ENCODE measurements at places on chromosomes 2 and 18.

DNA sequence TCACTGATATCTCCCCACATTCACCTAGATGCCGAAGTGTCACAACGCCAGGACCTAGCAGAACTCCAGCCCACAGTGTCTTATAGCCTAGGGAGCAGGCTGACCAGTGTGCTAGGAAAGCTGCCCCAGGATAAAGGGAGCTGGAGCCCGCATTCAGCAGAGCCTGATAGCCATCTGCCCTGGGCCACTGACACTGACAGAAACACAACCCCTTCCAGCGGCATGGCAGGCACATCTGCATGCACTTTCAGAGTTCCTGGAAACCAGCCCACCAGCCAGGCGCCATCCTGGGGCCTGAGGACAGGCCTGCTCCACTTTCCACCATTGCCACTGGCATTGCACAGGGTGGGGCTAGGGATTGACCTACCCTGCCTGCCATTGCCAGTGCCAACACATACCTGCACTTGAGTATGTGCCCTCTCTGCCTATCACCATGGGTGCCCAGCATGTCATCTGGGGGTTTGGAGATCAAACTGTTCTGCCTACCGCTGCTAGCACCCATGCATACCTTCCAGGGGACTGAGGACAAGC, 290.1 kb upstream of the KLHL14 start:
- DNase-seq, result no peak

DNA sequence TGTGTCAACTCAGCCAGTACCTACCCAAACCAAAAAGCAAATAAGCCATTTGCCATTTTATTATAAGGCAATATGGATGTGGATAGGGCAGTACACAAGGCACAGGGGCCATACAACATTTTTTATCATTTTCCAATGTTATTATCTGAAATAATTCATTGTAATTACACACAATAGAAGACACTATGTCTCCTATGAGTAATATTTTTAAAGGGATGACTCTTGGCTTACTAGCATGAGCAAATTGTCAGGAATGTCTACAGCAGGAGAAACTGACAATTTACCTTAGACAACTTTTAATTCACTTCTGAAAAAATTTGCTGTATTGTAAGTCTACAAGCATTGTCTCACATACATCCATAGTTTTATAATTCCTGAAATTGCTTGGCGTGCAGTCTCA, 1193.9 kb upstream of the CELF4 start:
- no peak for DNase-seq

GRCh38 chr2:23592898-23593751, 208.1 kb downstream of the KLHL29 start:
- no peak for DNase-seq

DNA sequence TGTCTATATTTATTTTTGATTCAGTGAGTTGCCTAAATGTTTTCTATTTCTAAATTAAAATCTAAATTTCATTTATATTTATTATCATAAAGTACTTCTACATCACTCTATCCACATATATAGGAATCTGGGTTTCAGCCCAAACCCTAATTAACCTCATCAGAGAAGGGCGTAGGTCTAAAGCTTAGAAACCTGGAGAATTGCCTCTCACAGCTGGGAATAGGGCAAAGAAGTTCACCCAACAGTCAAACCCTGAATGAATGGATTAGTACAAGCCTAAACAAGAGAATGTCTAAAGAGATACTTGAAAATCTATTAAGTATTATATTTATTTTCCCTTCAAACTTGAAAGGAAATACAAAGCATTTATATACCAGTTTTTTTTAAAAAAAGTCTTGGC, 26.2 kb downstream of the TFPI start:
- no peak for DNase-seq

DNA sequence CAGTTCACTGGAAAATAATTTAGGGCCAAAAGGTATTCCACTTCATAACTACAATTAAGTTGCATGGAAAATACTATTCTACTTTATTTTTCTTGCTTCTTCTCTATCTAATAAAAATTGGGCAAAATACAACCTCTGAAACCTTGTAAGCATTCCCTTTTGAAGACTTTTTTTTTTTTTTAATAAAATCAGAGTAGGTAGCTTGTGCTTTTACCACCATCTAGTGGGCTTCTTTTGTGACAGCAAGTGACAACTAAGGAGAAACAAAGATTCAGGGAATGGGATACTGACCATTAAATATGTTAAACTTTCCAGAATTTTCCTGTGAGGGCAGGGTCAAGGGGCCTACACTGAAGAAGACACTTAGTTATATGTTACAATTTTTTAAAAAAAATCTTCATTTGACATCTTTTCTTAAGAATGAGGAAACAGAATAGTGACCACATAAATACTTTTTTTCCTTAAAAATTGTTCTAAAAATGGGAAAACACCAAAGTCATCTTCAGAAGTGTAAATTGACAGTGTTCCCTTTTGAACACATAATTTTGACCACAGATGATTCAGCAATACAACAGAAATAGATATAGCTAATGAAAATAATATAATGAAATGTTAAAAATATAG, 1183.2 kb upstream of the ACVR2A start:
- DNase-seq, result no peak

DNA sequence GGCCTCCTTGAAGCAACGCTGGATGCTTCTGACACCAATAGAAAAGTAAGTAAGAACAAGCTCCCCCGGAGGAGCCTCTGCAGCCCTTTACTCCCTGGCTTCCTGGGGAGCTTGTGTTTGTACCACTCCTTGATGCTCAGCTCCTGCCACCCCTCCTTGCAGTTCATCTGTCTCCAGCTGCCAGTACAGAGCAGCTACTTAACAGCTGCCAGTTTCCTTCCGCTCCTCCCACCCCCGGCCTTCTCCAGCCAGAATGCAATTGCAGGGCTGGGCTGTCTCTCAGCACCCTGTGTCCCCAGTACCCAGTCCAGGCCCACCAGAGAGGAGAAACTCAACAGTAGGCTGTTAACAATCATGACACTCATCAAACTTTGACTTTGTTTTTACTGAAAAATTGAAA, 109.4 kb downstream of the AOX1 start:
- no peak for DNase-seq

- no peak for DNase-seq
Observed at GRCh38 chr2:176160251-176160985, 3.3 kb downstream of the HOXD3 start.

- DNase-seq, result no peak
Observed at GRCh38 chr2:76464310-76464709, 753.6 kb upstream of the GCFC2 start.

- no peak for DNase-seq
Observed at GRCh38 chr18:68498185-68498584, 216.7 kb downstream of the TMX3 start.

Measured in activated CD8-positive, alpha-beta memory T cell treated with anti-CD3 and anti-CD28 coated beads for 1 hour (primary cell).